NCI-H226 (cell line): ENCODE measurements at places on chromosomes 2 and 18.
A peak's percentile ranks its signal among the peaks of the same experiment; 100 is the strongest.

DNA sequence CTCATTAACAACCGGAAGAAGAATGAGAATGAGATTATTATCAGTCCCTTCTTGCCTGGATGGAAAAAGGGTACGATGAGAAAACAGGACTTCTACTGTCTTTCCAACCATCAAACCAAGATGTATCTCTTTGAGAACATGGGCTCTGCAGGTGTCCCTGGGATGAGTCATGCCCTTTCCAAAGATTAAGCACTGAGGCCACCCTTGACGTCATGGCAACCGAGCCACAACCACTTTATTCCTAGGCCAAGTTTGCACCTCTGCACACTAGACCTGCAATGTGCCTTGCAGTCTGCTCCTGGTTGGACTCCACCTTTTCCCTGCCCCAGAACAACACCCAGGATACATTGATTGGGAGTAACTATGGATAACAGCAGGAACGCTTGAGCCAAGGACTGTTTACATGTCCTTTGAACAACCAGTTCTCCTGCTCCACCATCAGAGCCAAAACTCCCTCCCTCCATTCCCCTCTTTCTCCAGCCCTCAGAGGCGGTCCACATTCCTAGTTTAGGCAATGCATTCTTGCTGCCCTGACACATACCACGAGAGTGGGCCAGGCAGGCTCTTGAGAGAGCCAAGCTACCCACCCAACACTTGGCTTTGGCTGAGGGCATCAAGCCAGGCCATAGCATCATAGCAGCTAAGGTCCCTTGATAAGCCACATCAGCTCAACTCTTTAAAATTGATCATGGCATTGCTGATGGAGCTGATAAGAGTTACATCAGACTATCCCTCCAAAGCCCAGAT is 310.7 kb downstream of the TNS1 start:
- DNase-seq, result peak; percentile 54

DNA sequence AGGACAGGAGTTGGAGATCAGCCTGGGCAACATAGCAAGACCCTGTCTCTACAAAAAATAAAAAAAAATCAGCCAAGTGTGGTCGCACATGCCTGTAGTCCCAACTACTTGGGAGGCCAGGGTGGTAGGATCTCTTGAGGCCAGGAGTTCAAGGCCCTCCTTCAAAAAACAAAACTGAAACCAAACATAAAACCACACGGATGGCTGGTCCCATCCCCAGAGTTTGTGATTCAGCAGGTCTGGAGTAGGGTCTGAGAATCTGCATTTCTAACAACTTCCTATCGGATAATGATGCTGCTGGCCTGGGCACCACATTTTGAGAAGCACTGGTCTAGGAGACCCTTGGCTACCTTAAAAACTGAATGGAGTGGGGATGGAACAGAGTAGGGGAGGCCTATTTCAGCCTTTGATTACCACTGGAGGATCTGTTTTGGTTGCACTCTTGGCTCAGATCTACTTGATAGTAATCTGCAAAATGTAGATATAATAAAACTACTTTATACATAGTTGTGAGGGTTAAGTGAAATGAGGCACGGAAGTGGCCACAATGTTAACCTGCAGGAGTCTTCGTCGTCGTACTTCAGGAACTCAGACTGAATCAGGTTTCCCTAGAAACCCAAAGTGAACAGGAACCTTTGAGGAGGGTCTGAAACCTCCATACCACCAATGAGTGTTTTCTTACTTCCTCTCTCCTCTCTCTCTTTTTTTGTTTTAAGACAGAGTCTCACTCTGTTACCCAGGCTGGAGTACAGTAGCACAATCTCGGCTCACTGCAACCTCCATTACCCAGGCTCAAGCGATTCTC is 25.5 kb upstream of the NFE2L2 start:
- DNase-seq, result no peak

DNA sequence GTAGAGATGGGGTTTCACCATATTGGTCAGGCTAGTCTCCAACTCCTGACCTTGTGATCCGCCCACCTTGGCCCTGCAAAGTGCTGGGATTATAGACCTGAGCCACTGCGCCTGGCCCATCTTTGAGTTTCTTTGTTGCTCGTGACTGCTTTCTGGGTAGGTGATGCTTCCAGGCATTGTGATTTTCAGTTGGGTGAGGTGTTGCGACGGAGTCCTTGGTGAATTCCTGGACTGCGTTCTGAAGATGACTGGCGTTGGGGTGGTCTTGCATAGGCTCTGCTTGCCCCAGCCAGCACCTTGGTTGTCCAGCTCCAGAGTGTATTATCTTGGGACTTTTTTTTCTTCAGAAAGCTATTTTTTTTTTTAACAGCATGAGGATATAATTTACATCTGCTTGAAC is 103.4 kb downstream of the DCDC2C start:
- DNase-seq, result no peak

- no peak for DNase-seq
Observed at GRCh38 chr2:19352946-19353720, 5.3 kb downstream of the OSR1 start.

GRCh38 chr2:119852214-119852613 is 92.5 kb downstream of the PTPN4 start:
- DNase-seq, result no peak

DNA sequence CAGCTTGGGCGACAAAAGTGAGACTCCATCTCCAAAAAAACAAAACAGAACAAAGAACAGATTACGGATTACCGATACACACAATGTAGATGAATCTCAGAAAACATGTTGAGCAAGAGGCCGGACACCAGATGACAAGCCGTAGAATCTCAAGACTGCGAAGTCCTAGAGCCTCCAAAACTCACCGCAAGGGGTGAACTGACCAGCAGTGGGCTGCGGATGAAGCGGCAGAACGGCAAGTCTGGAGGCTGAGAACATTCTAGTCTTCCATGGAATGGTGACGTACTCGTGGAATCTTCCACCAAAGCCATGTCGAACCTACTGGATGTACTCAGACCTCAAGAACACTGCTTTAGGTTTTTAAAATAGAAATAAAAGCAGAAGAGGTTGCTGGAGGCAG is 198.8 kb downstream of the NDUFA10 start:
- DNase-seq, result no peak
